ENCODE measurements at places on chromosomes 12 and 14.

DNA sequence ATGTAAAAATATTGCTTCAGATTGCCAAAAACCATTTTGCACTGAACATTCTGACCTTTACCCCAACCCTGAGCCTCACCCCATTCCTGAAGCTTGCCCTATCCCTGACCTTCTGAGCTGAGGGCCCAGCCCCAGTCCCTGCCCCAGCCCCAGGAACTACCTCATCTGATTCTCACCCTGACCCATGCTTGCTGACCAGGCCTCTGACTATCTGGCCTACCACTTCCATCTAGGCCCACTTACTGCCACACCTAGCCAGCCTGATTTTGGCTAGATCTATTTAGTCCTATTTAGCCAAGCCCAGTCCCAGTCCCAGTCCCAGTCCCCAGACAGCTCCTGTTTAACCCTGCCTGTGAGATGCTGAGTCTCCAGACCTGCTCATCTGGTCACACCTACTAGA, 33.6 kb downstream of the OR10P1 start:
- DNase-seq = no peak

GRCh38 chr14:105247715-105248367, 492 bp upstream of the BTBD6 start:
- DNase-seq = no peak

GRCh38 chr12:68224613-68225285, 861 bp downstream of the IL26 start:
- no peak for DNase-seq

DNA sequence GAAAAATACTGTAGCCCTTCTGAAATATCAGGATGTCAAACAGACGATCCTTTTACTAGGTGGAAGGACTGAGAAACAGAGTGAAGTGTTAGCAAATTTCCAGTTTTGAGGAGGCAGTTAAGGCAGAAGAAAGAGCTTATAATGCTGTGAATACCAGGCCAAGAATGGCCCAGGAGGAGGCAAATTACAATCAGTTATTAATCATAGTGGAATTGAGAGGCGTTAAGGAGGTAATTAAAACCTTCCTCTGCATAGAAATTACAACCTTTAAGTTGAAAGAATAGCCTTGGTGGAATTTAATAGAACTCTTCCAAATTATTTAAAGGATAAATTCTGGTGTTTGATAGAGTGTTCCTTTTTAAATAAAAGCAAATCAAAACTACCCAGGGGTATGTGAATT, 590.9 kb upstream of the SEL1L start:
- no peak for DNase-seq

DNA sequence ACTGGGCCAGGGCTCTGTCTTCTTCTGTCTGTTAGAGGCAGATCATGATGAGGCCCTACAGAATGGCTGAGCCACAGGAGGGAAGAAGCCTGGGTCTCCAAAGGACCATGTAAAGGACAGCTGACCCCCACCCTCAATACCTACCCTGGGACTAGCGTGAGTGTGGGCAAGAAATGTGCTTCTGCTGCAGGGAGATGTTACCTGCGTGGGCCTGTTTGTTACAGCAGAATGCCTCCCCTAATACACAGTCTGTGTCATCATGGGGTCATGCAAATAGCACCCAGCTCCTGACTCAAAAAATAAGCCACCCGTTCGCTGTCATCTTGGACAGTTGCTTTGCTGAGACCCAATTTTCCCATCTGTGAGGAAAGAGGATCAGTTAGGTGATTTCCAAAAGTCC, 90.6 kb downstream of the CALM1 start:
- no peak for DNase-seq

- no peak for DNase-seq
These were observed 19.0 kb upstream of the PELI2 start for GRCh38 chr14:56099081-56099797.

DNA sequence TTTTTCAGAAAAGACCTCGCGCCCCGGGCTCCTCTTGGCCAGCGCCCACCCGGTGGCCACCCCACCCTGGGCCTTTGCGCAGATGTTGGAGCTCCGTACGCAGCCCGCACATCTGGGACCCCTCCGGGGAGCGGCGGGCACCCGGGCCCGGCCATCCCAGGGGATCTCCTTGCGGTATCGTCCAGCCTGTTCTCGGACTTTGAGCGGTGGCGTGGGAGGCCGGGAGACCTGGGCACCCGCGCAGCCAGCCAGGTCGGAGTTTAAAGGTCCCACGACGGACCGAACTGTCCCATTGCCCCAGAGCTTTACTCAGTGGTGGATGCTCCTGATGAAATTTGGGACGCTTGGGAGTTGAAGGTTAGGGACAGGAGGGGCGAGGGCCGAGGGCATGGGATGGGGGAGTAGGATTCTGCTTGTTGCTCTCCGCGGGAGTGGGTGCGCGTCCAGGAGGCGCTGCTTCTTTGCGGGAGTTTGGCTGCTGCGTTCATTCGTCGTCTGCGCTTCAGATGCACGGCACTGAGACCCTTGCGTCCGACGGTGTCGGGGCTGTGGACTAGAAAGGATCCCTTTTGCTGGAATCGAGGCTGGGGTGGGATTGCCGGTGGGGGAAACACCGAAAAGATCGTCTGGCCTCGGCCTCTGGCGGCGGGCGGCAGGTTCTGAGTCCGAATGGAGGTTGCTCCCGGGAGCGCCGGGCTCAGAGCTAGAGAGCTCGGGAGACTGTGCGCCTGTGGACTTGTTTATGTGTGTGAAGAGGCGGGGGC, 1.4 kb downstream of the NTF3 start:
- no peak for DNase-seq

DNA sequence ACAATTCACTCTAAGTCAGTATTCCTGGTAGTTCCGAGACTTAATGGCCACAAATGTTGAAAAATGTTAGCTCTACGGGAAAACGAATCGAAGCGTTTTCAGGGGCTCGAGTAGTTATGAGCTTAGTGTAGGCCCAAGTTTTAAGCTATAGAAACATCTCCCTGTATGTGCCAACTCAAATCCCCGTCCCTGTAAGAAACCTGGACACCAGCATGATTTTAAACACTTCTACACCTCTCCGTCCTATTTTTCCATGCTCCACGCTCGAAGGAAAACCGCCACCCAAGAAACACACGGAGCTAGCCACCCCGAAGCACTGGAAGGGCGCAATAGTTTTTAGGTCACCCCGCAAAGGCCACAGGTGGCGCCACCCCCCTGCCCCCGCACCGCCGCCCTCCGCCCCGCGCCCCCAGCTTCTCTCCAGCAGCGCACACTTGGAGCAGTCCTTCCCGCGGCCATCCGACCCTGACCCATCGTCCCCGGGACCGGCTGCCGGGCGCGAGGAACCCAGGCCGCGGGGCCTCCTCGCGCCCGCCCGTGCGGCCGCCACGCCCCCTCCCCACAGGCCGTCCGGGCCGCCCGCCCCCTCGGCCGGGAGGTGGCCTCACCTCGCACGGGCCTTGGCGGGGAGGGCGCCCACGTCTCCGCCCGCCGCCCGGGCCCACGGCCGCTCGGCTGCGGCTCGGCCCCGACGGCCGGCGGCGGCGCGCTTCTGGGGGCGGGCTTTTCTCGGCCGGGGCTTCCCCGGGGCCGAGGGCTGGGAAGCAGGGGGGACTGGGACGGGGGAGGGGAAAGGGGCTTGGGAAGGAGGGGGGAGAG, 522 bp downstream of the R3HDM2 start:
- DNase-seq = peak; percentile 81

GRCh38 chr14:99242816-99243721, 28.9 kb downstream of the BCL11B start:
- no peak for DNase-seq

DNA sequence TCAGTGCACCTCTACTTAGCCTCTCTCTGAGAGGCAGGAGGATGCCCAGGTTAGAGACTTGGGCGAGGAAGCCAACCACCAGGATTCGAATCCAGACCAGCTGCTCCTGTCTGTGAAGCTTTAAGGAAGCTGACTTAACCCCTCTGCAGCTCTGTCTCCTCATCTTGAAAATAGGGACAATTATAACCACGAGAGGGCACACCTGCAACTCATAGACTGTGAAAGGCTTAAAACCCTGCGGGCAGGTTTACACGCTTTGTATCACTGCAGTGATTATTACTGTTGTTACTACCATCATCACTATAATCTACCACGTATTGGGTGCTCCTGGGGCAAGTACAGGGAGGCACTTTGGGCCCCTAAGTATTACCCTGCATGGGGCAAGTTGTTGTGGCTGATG, 379.8 kb downstream of the VRK1 start:
- peak; percentile 17 for DNase-seq

GRCh38 chr14:68195126-68195525, 375.5 kb downstream of the RAD51B start:
- no peak for DNase-seq

DNA sequence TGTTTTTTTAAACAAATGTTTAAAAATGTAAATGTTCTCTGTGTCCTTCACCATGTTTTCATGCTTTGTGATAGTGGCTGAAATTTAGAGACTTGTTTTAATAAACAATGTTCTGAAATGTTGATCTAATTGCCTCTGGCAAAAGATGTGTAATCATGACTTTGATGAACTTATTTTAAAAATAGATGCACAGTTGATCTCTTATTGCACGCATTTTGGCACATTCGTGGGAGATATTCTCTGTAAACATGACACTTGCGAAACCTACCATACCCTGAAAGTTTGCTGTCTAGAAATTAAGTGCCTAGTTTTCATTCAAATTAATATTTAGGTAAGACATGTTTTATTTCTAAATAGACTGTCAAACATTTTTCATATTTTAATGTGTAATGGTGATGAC, 119.7 kb upstream of the DNM1L start:
- no peak for DNase-seq

GRCh38 chr12:25307818-25308217, 57.1 kb upstream of the KRAS start:
- no peak for DNase-seq

DNA sequence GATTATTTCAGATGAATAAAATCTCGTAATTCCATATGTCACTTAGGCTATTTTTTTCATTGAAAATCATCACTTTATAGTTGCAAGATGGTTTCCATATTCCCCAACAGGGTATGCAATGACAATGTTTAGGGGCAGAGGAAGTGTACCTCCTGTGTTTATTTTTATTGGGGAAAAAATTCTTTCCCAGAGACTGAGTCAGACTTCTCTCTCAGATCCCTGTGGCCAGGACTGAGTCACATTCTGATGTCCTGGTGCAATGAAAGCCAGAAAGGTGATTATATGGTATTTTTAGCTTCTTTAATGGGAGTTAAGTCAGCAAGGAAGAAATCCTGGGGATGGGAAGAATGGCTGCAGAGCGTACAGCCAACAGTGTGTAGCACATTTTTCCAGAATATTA, 196.9 kb upstream of the ALG10 start:
- DNase-seq = no peak
